DMS53 (cell line): ENCODE measurements at places on chromosomes 1 and 21.
A peak's percentile ranks its signal among the peaks of the same experiment; 100 is the strongest.

GRCh38 chr21:44414291-44415072 is 40.8 kb upstream of the LRRC3 start:
- DNase-seq = no peak

DNA sequence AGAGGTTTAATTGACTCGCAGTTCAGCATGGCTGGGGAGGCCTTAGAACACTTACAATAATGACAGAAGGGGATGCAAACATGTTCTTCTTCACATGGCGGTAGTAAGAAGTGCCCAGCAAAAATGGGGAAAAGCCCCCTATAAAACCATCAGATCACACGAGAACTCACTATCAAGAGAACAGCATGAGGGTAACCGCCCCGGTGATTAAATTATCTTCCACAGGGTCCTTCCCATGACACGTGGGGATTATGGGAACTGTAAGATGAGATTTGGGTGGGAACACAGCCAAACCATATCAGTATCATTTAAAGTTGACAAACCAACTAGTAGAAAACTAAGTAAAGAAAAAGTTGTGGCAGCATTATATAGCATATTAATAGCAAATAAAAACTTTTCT is 71.3 kb upstream of the DNAJC6 start:
- DNase-seq = no peak

DNA sequence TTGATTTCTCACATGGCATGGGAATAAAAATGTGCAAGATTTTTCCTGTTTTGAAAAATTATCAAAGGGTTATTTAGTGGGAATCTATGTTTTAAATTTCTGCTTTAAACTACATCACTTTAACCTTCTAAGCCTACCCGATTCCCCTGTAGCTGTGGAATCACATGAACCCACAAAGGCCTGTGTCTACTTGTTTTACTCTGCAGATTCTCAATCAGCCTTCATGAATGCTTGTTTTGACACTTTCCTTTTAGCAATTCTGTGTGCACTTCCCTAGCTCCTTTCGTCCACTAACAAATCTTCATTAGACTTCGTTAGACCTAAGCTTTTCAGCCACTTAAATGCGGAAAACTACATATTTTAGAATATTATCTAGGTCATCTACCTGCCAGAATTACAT is 56.0 kb upstream of the C1orf21 start:
- DNase-seq = no peak

DNA sequence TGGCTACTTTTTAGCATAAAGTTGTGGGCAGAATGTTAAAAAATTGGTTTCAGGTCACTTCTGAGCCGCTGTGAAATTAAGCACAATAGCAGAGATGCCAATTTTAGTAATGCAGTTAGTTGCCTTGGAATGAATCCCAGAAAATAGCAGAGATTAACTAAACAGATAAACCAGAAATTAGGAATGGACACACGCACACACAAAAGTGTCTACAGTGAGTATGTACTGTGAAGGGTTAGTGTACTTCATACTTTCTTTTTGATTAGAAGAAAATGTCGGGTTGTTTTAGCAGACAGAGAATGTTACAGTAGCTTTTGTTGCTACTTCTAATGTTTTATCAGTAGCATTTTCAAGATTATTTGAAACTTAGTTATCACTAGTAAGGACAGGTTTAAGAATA is 106.7 kb downstream of the LEPR start:
- DNase-seq = no peak

DNA sequence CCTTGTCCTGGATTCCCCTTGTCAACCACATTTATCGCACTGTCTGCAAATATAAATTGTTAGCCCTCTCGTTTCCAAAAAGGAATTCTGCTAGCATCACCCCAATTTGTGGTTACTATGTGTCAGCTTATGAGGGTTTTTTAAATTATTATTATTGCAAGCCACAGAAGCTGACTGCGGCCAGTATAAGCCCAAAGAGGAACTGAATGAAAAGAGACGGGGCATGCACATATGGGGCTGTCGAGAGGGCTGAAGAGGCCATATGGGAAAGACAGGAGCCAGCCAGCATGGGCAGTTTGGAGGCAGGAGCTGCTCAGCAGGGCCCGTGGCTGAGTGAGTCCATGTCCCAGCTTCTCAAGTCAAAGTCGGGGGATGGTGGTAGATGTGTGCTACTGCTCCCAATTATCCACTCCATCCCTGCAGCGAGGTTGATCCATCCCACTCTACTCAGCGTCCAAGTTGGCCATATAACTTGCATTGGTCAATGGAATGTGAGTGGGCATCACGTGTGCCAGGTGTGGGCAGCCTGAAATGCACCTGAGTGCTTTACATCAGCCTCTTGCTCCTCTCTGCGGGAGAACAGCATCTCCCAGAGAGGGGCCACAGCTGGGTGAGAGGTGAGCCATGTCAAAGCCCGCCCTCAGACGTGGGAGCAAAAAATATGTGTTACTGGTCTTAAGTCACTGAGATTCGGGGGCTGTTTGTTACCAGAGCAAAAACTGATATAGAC is 37.6 kb upstream of the LDLRAP1 start:
- DNase-seq = no peak

- peak; percentile 70 for DNase-seq
Measured at GRCh38 chr1:18480315-18481189, at the start of gene KLHDC7A. KLHDC7A (plus strand) TSS chr1:18480930; CDS start chr1:18480982, 52 bp downstream.
